ENCODE measurements at places on chromosomes 4 and X.

DNA sequence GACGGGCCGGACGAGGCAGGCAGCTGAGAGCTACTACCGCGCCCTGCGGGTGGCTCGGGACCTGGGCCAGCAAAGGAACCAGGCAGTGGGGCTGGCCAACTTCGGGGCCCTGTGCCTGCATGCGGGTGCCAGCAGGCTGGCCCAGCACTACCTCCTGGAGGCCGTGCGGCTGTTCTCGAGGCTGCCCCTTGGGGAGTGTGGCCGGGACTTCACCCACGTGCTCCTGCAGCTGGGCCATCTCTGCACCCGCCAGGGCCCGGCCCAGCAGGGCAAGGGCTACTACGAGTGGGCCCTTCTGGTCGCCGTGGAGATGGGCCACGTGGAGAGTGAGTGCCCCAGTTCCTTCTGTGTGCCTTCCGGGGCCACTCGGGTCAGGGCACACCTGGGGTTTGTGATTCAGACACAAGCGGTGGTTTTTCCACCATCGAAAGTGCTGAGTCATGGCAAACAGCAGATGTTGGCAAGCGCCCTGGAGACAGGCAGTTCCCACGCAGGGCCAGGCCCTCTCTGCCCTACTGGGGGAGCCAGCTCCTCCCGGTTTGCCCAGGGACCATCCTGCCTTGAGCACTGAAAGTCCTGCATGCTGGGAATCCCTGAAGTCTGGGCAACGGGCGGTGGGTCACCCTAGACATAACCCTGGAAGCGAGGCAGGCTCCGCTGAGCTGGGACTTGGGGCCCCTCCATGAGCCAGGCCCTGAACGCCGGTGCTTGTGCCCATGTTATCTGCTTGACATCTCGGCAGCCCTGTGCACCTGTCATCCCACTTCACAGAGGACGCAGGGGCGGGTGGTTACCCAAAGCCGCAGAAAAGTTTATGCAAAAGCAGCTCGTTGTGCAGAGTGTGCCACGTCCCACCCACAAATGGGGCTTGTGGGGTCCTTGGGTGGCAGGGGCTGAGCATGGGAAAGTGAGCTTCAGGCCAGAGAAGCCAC lies 29.5 kb downstream of the SH3TC1 start:
- no peak overlapping the region for H3K4me3 ChIP-seq
- DNase-seq = no peak
- H3K36me3 ChIP-seq = peaks cover 3% of the 10 kb centered on the region

DNA sequence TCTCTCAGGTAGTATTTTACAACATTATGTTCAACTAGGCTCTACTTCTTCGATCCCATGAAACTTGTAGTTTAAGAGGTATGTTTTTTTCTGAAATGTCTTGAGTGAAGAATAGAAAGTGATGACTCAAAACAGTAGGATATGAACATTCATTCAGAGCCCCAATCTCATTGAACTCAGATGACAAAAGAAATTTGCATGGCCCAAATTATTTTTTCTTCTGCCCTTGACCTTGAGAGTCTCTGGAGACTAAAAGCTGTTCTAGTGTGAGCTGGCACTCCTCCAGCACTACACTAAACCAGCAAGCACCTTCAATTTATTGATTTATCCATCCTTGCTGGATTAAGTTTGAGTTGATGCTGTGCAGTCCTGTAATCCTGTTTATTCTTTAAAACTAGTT lies 4.0 kb downstream of the DCLK2 start:
- peaks cover 11% of the 10 kb centered on the region for H3K4me1 ChIP-seq
- H3K27ac ChIP-seq = no peak overlapping the region
- H3K36me3 ChIP-seq = peaks cover 7% of the 10 kb centered on the region

DNA sequence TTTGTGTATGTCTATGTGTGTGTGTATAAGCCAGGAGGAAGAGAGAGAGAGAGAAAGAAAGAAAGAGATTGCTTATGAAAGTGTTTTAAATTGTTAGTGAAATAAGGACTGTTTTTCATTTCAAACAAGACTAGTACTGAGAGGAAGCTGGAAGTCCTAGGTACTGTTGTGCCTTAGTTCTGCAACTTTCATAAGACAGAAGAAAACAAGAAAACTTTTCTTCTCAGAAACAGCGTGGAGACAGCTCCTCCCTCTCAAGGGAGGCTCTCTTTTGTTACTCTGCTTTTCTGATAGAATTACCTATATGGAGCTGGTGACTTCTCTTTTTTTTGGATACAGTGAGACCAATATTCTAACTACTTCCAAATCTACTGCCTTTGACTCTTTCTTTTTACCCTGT lies 62.5 kb downstream of the BANK1 start:
- DNase-seq = no peak
- no peaks in the 10 kb centered on the region for H3K36me3 ChIP-seq
- no peaks in the 10 kb centered on the region for H3K27me3 ChIP-seq
- no peak overlapping the region for H3K4me3 ChIP-seq

DNA sequence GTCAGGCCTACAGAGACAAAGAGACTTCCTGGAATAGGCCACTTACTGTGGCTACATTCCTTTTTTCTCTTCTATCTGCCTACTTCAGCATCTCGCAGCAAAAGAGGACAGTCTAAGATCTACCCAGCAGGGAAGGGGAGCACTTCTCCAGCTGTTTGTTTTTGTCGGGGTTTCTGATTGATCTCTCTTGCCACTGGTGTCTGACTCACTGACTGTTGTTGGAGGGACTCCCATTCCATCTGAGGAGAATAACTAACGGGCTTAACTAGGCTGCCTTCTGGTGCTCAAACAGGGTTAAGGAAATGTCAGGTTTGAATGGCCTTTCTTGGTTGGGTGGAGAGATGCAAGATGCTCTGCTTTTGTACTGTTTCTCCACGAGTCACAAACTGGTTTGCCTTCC lies 100.2 kb upstream of the TMEM164 start:
- no peaks in the 10 kb centered on the region for H3K27me3 ChIP-seq
- no peak for DNase-seq
- H3K4me3 ChIP-seq = no peak overlapping the region
- no peak overlapping the region for H3K27ac ChIP-seq
- H3K36me3 ChIP-seq = no peaks in the 10 kb centered on the region

DNA sequence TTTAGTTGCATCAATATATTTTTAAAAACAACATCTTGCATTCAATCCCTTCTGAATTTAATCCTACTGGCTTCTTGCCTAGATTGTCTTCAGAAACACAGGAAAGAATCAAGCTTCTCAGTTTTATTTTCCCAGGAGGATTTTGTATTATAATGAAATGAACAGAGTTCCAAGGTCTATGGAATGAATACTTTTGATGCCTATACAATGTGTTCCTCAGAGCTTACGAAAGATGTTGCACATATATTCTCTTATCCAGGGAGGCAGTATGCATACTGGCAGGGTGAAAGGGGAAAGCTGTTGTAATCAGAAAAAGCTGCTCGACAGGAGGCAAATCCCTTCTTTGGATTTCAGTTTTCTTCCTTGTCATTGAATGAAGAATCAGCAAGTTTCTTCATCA lies 8.8 kb downstream of the TMPRSS11D start:
- H3K36me3 ChIP-seq = no peaks in the 10 kb centered on the region
- H3K4me1 ChIP-seq = no peaks in the 10 kb centered on the region
- peaks cover 2% of the 10 kb centered on the region for H3K27me3 ChIP-seq
- no peak overlapping the region for H3K27ac ChIP-seq

- H3K27me3 ChIP-seq = no peaks in the 10 kb centered on the region
- no peak overlapping the region for H3K4me3 ChIP-seq
- DNase-seq = no peak
- H3K36me3 ChIP-seq = no peaks in the 10 kb centered on the region
- no peak overlapping the region for H3K27ac ChIP-seq
Observed at GRCh38 chr4:110152386-110152785, 46.0 kb downstream of the ELOVL6 start.

GRCh38 chr4:473570-474457 lies 25.1 kb downstream of the ZNF721 start:
- H3K36me3 ChIP-seq = peaks cover 17% of the 10 kb centered on the region
- H3K4me1 ChIP-seq = peaks cover 13% of the 10 kb centered on the region
- peak overlapping the region; percentile 92 for H3K4me3 ChIP-seq
